ENCODE measurements at places on chromosomes 6 and 20.
A peak's percentile ranks its signal among the peaks of the same experiment; 100 is the strongest.

GRCh38 chr20:25085756-25086495, 4.0 kb upstream of the VSX1 start:
- no peak for DNase-seq

DNA sequence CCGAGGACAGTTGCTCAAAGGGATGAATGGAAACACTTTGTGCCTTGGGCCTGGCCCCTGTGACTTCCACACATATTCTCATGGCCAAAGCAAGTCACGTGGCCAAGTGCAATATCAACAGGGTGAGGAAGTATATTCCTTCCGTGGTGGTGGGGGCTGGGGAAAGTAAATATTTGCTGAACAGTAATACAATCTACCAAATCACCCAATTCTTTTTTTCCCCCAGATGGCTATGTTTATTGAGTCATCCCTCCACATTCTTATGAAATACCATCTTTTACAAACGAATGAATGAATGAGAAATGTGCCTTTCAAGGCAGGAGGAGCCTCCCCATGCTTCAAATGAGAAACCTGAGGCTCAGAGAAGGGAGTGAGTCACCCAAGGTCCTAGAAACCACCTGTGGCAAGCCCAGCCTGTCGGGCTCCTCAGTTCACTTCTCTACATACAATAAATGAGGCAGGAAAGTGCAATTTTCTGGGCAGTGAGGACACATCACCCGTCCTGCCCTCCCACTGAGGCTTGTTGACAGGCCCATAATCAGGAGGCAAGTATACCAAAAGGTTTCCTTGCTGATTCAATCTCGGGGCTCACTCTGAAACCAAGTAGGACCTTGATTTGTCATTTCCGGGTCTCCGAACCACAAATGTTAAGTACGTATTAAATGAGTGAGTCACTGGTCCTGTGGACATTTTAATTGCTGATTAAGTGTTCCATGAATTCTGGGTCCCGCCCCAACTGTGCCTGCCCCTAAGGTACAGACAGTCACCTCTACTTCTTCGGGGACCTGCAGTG, 25.3 kb upstream of the TOP1 start:
- DNase-seq = no peak

GRCh38 chr6:24540197-24540596, 45.4 kb downstream of the ALDH5A1 start:
- no peak for DNase-seq

DNA sequence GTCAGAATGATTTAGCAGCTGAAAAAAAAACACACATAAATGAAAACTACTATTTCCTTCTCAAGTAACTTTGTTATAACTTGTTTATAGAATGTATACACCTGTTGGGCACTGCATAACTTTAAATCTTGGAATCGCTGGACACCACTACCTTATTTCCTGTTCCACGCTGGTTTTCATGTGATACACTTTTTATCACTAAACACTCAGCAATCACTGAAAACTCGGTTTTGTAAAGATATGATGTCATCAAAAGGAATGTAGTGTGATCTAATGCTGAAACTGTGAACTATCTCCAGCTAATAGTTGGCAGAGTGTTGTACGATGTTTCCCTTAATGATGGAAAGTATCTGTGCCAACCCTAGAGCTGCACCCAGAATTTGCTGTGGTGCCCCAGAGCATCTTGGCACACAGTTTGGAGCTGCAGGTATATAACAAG, 127.9 kb downstream of the BACH2 start:
- DNase-seq = no peak

- DNase-seq = no peak
Observed at GRCh38 chr20:635028-635892, 17.7 kb downstream of the SRXN1 start.

GRCh38 chr6:101826678-101827077, 433.2 kb downstream of the GRIK2 start:
- no peak for DNase-seq

- no peak for DNase-seq
Observed at GRCh38 chr20:33232486-33233072, 3.2 kb upstream of the BPIFA1 start.

DNA sequence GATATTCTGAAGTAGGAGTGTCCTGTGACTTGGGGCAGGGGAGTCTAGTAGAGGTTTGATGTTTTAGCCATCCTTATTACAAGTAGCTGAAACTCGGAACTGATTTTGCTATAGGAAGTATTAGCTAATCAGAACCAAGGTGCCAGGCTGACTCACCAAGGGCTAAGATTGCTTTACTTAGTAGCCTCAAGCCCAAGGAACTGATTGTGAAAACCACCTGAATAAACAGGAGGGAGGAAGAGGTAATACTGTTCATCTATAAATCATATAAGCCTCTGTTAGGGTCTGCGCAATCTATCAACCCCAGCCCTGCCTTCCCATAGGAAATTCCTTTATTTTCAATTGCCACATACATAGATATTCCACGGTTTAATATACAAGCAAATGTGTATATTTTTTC, 54.4 kb downstream of the GNAS start:
- DNase-seq = no peak

DNA sequence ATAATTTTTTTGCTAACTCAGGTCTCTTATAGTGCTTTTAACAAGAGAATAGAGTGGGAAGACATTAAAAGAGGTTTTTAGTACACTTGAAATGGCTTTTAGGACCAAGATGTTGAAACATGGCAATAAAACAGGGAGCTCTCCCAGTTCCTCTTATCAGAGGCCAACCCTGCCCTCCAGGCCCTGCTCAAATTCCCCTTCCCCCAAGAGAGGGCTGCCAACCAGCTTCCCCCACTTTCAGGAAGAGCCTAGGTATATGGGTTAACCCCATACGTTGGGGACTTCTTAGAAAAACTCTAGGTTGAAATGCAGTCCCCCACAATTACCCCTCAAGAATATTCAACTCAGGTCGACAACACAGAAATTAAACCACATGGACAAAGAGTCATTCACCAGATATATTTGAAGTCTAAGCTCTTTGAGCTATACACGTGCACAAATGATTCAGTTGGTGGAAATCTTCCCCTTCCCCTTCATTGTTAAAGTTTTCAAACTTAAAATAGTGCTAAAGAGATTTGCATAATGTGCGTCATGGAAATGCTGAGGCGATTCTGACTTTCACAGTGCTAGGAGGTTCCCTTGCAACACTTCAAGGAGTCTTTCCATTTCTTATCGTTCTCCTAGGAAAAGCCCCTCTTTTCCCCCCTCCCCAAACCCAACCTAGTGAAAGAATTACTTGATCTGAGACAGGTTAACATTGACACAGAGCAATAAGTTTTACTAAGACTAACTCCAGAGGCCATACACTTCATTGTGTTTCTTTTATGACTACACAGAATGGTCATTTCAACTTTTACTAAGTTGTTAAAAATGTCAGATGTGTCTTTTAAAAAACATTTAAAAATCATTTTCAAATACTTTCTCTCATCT, 49.8 kb upstream of the ENPP5 start:
- DNase-seq = no peak

DNA sequence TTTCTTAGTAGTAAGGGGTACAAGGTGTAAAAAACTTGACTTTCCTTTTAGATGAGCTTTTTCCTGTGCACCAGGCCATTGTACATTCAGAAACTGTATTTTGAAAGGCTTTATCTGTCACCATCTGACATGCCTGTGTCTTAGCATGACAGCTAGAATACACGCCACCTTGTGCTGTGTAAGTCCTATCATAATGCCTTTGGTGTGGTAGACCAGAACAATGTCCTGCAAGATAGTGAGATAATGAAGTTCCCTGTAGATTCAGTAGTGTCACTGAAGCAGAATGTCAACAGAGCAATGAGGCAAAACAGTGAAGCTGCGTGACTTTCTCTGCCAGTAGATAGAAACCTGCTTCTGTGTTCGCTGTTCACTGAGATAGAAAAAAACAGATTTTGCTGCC, 105.8 kb downstream of the JAG1 start:
- DNase-seq = no peak

DNA sequence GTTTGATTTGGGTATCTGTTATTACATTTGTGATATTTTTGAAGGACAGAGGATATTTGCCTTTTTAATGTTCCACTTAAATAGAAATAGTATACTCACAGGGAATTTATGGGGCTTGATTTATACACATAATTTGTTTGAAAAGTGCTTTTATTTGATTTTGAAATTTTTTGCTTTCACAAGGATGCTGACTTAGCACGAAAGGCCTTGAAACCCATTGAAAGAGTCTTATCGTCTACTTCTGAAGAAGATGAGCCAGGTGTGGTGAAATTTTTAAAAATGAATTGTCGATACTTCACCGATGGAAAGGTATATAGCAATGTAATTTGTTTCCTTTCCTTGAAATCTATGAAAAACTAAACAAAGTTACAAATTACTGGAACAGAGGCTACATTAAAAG, 74.3 kb upstream of the HINT3 start:
- no peak for DNase-seq

GRCh38 chr20:7015257-7015656, 247.8 kb downstream of the BMP2 start:
- DNase-seq = peak; percentile 51

GRCh38 chr20:59134182-59134581, 29.4 kb upstream of the ZNF831 start:
- no peak for DNase-seq

DNA sequence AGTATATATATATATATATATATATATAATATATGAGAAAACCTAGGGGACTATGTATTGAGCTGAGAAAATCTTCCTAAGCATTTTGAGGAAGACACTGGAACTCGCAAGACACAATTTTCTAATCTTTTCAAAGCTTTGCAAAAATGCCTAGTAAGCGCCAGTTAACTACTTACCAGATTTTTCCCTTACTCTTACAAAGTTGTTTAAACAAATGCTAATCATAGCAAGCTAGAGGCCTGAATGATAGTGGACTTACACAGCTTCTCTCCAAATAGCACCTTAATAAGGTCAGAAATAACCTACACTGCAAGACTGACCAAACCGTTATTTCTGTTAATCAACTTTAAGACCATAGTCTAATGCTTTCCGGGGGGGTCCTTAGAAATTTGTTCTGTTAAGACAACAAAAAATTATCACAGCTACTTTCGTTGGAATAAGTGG, 56.1 kb upstream of the HFE start:
- DNase-seq = no peak

- DNase-seq = peak; percentile 64
Observed at GRCh38 chr6:27279513-27280063, 32.1 kb downstream of the PRSS16 start.

- no peak for DNase-seq
Observed at GRCh38 chr6:163663575-163663974, 249.1 kb downstream of the QKI start.

Data from NCI-H1105 (cell line).